ENCODE measurements at places on chromosomes 1 and 21.

GRCh38 chr1:112872551-112872962 is 83.4 kb downstream of the SLC16A1 start:
- no peak for DNase-seq

GRCh38 chr1:156643049-156643777 is 1.3 kb downstream of the BCAN start:
- no peak for DNase-seq

DNA sequence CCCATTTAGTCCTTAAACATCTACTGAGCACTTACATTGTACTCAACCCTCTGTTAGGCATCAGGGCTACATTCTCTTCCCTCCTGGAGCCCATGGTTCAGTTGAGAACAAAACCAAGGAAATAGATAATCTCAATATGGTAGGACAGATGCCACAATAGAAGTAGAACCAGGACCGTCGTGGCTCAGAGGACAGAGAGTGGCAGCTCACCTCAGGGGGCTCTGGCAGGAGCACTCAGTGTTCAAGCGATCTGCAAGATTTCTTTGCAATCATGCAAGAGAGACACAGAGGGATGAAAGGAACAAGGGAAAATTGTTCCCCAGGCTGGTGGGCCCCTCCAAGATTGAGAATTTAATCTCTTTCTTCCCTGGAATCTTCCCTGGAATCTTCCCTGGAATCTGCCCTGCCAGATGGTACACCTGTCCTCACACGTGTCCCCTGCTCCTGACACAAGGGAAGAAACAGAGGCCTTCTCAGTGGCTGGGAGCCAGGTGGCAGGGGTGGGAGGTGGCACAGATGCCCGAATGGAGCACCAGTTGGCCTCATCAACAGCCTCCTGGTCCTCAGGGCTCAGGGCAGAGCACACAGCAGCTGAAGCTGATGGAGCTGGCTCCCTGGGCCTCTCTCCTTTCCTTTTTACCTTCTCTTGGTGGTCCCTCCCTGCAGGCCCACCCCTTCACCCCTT is 135.4 kb downstream of the PLXNA2 start:
- DNase-seq = no peak

GRCh38 chr1:94698759-94699502 is 121.2 kb upstream of the SLC44A3 start:
- DNase-seq = peak; percentile 95

- DNase-seq = peak; percentile 92
These were observed 19.0 kb upstream of the PIGV start for GRCh38 chr1:26768755-26769154.

DNA sequence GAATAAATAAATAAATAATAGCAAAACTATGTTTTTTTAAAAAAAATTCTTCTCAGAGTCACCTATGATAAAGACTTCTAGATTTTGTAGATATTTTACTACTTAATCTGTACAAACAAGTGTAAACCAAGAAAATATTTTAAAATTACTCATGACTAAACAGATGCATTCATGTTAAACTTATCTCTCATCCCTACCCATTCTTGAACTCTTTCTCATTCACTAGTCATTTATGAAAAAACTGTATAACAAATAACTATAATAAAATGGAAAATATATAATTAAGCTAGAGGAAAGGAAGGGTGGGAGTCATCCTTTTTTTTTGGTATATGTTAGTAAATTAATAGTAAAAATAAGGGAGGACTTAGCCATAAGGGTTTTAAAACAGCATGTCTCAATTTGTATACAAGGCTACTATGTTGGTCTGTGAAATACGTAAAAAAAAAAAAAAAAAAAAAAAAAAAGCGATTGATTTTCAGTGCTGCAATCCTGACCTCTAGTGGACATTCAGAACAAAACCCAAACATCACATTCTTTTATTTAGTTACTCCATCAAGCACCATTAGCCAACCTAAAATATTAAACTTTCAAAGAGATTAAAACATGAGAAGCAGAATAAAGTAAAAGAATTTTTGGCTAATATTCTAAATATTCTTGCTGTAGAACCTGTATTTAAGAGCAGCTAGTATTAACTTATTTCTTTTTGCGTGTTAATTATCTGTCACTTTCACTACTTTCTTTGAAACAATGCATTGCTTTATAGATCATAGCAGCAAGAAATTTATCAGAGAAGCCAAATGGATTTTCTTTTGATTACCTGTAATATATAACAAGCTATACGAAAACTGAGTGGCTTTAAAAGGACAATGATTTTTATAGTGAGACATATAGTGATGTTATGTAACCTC is 255.8 kb upstream of the CACYBP start:
- DNase-seq = peak; percentile 58

- DNase-seq = peak; percentile 19
These were observed 273.1 kb upstream of the LYPLAL1 start for GRCh38 chr1:218900615-218901014.

DNA sequence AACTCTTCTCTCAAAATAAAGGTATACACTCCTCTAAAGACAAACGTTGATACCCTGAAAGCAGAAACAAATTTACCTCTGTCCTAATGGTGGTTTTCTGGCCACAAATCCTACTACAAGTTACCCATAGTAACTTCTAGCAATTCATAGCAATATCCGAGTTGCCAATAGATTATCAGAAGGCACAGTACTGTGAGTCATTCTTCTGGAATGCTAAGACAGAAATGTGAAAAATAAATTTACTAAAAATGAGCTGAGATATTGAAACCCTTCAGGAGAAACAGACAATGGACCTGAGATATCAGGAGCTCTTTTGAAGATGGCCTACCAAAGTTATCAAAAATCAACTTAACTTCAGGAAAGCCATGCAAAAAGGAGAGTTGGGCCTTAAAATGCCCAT is 715.0 kb upstream of the ADAMTS5 start:
- peak; percentile 41 for DNase-seq

DNA sequence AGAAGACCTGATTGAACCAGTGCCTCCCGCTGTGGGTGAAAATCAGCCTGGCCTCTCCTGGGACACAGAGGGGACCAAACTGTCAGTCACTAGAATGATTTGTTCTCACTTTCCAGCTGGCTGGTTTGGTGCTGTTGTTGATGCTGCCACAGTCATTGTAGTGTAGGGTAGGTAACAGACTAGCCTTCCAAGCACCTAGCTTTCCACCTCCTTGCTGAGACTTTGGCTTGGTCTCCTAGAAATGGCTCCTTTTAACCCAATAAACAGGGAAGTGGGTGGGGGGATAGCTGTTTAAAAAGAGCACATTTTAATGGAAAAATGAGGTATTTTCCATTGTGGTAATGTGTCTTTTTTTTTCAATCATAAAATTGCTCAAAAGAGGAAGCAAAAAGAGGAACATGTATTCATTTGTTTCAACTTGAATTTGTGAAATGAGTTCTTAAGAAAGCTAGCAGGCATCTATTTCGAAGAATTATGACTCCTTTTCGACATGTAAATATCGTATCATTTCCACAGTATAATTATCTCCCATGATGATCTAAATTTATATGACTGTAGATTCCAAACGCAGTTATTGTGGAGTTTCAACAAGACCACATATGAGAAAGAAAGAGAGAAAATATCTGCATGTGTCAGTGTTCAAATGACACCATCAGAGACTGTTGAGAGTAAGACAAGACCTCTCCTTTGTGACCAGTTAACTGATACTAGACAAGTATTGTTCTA is 190.1 kb downstream of the HLX start:
- DNase-seq = no peak

GRCh38 chr1:32362474-32363313 is at the start of the genes FAM229A and TSSK3:
Gene FAM229A, minus strand, starts transcription at chr1:32362485. Its CDS starts 394 bp downstream, at chr1:32362091.
Gene TSSK3, plus strand, starts transcription at chr1:32362539. Its CDS starts 163 bp downstream, at chr1:32362702.
- no peak for DNase-seq

GRCh38 chr1:186896211-186896610 is 67.5 kb downstream of the PLA2G4A start:
- no peak for DNase-seq

DNA sequence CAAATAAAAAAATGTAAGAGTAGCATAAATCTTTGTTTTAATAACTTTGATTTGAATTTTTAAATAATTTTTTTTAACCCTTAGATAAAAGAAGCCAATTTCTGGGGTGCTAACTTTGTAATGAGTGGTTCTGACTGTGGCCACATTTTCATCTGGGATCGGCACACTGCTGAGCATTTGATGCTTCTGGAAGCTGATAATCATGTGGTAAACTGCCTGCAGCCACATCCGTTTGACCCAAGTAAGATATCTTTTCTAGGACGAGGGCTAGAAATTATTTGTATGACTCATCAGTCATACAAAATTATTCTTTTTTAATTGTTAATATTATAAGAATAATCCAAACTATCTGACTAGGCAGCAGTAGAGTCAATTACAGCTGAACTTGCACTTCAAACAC is 71.2 kb downstream of the GPR161 start:
- DNase-seq = no peak

- DNase-seq = peak; percentile 17
These were observed 1.6 kb upstream of the APOBEC4 start for GRCh38 chr1:183654706-183655105.

DNA sequence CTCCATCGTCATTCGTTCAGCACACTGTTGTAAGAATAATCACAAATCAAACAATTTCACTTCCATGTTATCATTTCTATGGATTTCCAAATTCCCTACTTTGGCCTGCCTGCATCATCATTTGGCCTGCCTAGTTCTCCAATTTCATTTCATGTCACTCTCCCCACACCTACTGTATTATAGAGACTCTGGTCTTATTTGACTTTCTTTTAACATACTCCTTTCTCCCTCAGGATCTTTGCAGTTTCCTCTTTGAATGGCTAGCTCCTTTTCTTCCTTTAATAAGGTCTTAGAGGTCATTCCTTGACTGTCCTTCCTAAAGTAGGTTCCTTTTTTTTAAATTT is 36.3 kb upstream of the PODN start:
- no peak for DNase-seq

- no peak for DNase-seq
These were observed 28.8 kb downstream of the PLEKHO1 start for GRCh38 chr1:150178548-150178947.

GRCh38 chr1:220458936-220459335 is 69.0 kb upstream of the MARK1 start:
- DNase-seq = no peak

Data from AG10803 (cell line).